Hippocampal formation (tissue), 2 donors: ENCODE measurements at places on chromosomes 5 and 9.

DNA sequence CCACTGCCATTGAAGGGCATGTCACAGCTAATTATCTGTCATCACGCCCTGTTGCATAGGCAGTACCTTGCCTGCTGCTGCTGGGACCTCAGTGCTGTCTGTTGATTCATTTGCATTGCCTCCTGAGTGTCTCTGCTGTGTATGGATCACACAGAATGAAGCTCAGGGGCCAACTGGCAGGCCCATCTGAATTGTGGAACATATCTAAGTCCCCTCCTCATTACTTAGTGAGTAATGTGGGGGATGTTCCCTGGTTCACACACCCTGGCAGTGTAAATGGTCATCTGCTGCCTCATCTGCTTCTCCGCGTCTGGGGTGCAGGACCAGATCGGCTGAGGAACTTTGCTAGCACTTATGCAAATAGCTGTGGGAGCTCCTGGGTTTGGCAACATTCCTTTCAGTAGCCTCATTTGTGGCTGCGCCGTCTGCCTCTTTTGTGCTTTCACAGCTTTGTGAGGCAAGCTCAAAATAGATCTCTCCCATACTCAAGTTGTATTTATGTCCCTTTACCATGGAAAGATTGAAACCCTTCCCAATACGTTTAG is 25.4 kb downstream of the TYRP1 start:
- DNase-seq: peak; percentile 7

DNA sequence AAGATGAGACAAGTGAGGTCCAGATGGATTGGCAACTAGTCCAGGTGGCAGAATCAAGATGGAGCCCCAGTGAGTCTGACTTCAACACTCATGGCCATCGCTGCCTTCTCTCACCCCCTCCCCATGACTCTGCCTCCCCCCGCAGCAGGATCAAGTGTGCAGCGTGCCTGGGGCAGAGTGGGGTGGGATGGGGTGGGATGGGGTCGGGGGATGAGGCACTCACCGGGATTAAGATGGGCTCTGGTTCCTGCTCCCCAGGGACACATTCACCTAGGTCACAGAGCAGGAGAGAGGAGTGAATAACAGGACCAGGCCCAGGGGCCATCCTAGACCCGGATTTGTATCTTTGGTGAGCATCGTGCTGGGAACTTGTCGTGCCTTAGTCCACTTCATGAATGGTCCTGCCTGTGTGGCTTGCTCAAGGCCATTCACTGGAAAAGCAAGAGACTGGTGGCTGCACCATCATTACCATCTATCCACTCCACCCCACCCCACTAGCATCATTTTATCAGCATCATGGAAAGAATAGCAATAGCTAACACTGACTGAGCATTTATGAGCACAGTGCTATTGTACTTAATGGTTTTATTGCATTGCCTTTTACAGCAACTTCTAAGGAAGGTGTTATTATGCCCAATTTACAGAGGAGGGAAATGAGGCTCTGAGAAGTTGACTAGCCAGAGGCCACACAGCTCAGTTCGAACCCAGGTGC is 8.5 kb downstream of the AMBP start:
- no peak for DNase-seq

DNA sequence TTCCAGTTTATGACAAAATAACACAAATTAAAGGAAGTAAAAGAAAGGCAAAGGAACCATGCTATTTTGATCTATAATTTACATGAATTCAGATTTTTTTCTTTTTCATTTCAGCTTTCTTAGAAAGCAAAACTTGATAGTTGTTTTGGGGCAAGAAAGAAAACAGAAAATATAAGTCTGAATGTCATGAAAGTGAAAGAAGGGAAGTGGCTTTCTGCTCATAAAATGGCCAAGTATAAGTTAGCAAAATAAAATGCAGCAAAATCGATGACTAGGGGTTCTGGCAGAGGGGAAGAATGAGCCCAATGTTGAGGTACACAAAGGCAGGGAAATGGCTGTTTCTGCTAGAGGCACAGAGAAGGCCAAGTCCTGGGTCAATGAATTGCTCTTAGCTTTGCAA is 3.0 kb upstream of the IFNW1 start:
- no peak for DNase-seq

GRCh38 chr5:156798201-156798600 is 51.9 kb upstream of the PPP1R2B start:
- DNase-seq: no peak

DNA sequence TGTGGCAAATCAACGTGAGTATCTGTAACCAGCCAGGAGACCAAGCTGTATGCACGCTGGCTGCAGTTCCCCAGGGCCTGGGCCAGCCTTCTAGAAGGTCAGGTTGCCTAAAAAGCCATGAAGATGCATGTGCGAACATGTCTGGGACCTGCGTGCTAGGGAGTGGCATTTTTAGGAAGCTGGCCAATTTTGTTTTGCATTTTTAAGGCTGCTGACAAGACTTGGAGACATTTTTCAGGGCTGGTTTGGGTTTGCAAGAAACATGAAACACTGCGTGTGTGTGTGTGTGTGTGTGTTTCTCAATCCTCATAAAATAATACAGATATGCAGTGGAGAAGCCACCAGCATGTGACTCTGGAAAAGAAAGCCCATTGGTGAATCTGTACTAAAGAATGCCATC is 5.1 kb downstream of the TGFBI start:
- DNase-seq: no peak

DNA sequence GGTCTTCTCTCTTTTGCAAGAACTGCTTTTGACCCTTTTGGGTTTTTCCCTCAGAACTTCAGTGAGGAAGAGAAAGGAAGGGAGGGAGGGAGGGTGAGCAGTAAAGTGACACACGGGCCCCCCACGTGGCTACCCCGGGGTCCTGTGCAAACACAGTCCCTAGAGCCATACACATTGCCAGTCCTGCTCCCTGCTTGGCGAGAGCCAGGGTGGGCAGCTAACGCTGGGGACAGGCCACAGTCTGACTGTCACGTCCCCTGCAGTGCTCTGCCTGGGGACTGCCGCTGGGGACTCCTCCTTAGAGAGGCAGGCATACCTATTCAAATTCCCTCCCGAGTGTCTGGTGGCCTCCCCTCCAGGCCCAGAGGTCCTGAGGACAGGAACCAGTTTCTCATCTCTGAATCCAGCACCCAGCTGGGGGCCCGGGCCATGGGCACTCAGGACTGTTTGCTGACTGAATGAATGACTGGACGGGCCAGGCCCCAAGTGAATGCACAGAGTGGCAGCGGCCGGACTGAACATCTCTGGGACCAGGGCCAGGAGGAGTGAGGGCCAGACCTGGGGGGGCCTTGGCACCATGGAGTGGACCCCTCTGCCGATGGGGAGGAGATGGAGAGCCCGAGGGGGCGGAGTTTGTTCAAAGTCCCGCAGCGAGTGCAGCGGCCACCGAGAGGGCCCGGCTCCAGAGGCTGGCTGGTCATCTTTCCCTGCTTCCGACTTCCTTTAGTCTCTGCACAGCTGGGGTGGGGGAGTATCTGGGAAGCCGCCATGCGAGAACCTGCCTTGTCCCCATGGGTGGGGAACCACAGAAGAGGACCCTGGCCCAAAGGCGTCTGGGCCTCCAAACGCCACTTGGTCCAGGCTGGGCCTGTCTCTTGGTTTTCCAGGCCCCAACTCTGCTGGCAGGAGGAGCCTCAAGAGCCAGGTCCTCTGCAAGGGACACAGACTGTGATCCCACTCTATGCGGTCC is 5.8 kb downstream of the CCDC187 start:
- no peak for DNase-seq

GRCh38 chr9:128416432-128417019 is 4.1 kb upstream of the CERCAM start:
- DNase-seq: no peak
